Airway epithelial cell (primary cell): ENCODE measurements at places on chromosomes 16 and 17. TPM values are rescaled to one million over a fixed set of nuclear protein-coding genes. Genes with fewer than 3 reads are reported as not detected.

The TPSG1 gene
- total RNA-seq, result not detected in 2 replicates

The TUBG1 gene
- 90.4 and 130 TPM in 2 replicates for total RNA-seq

The GPRC5B gene
- total RNA-seq, result 0.05 and 0.28 TPM in 2 replicates

The NLRC3 gene
- total RNA-seq, result not detected in 2 replicates

The HOXB9 gene
- not detected in 2 replicates for total RNA-seq
